ENCODE measurements at places on chromosomes 7 and 10.

DNA sequence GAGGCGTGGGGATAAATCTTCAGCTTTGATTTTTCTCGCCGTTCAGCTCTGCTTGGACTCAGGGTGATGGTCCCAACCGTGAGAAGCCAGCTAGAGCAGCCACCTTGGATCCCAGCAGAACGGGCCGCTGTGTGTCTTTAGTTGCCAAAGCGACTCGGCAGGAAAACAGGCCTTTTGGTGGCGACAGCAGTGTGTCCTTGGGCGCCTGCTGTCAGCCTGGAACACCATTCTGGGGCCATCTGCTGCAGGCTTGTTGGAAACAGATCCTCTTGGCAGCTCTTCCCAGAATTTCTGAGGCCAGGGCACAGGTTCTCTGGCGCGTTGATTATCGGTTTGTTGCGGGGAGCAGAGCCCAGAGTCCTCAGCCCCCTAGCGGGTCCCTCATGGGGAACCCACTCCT is 97.6 kb downstream of the CUX1 start:
- peaks cover 4% of the 10 kb centered on the region for H3K36me3 ChIP-seq
- peaks cover 8% of the 10 kb centered on the region for H3K4me1 ChIP-seq
- no peak for DNase-seq
- H3K4me3 ChIP-seq = no peak overlapping the region
- H3K27me3 ChIP-seq = no peaks in the 10 kb centered on the region

DNA sequence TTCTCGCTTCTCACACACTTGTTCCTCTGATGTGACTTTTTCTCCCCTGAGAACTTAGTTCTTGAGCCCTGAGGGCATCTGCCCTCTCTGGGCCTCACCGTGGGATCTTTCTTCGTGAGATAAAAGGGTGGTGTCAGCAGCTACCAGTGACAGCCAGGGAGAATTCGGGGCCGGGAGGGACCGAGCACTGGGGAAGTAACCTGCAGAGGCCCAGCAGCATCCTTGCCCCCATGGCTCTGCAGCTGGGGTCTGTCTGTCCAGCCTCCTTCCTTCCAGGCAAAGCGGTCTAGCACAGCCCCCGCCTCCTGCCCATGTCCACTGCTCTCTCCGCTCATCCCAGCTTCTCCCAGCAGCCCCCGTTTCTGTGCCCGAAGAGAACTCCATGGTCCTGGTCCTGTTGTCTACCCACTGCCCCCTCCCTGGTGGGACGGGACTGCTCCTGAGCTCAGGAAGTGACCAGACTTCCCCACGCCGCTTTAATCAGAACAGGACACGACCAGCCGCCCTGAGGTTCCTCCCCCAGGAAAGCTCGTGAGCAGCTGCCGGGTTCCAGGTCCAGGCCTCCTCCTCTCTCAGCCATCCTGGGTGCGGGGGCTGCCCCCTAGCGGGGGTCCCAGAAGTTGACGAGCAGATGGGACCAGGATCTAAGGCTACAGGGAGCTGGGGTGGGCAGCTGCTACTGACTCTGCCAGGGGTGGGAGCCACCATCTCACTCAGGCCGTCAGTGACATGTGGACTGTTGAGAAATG is 187.5 kb downstream of the WDR37 start:
- H3K4me1 ChIP-seq = peaks cover 5% of the 10 kb centered on the region
- H3K4me3 ChIP-seq = no peak overlapping the region
- no peak overlapping the region for H3K27ac ChIP-seq
- DNase-seq = no peak

GRCh38 chr10:119305860-119306513 is 98.6 kb downstream of the GRK5 start:
- H3K27me3 ChIP-seq = peaks cover 4% of the 10 kb centered on the region
- peak; percentile 83 for DNase-seq
- peaks cover 96% of the 10 kb centered on the region for H3K4me1 ChIP-seq
- H3K27ac ChIP-seq = peak overlapping the region; percentile 99
- H3K36me3 ChIP-seq = no peaks in the 10 kb centered on the region

DNA sequence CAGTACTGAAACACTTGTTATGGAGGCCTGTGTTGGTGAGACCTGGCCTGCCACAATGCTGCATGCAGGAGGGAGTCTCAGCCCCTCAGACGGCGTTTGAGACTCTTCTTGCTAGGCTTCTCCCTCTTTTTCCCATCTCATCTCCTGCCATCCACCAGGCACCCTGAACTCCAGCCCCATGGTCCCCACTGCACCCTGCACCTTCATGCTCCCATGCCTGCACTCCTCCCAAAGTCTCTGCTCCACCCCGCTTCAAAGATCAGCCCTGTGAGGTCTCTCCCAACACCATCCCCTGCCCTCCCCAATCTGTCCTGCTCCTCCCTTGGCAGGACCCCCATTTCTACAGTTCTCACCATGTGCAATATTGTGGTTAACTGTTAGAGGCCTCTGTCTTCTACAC is 61.7 kb downstream of the VOPP1 start:
- H3K27me3 ChIP-seq = no peaks in the 10 kb centered on the region
- H3K36me3 ChIP-seq = peaks cover 14% of the 10 kb centered on the region
- H3K27ac ChIP-seq = no peak overlapping the region
- peaks cover 49% of the 10 kb centered on the region for H3K4me1 ChIP-seq
- no peak for DNase-seq
- no peak overlapping the region for H3K4me3 ChIP-seq

All from activated naive CD8-positive, alpha-beta T cell treated with anti-CD3 and anti-CD28 coated beads, Interleukin-2, amount 50 U/mL, for 24 hours (primary cell).